Kidney epithelial cell (primary cell): ENCODE measurements at places on chromosomes 11 and 22.
A peak's percentile ranks its signal among the peaks of the same experiment; 100 is the strongest.

DNA sequence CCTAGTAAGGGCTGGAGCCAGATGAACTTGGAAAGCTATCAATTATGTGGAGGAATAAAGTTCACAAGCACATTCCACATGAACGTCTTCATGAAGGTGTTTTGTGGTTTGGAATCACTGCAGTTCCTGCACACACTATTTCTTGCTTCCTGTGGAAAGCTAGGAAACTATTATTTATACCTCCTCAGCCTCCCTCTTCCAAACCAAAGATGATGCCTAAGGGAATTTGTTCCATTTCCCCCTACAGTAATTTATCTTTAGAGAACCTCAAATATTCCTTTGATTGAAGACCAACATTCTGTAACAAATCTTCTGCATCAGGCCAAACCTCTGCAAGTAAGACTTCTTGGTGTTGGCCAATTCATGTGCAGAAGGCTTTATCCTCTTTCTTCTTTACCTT is 115.8 kb upstream of the ARHGAP20 start:
- DNase-seq = no peak

DNA sequence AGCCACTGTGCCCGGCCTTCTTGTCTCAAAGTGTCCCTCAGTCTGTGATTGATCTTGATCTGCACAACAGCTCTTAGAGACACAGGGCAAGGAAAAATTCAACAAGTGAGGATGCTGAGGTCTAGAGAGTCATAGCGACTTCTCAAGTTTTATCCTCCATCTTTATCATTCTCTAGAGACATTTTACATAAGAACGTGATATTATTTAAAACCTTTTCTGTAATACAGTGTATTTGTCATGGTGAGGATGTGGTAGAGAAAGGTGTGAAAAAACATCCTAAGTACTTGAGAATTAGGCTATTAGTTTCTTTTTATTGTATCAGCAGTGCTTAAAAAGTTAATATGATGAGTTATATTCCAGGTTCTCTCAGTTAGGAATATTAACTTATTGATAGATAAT is 50.2 kb downstream of the EMSY start:
- no peak for DNase-seq

DNA sequence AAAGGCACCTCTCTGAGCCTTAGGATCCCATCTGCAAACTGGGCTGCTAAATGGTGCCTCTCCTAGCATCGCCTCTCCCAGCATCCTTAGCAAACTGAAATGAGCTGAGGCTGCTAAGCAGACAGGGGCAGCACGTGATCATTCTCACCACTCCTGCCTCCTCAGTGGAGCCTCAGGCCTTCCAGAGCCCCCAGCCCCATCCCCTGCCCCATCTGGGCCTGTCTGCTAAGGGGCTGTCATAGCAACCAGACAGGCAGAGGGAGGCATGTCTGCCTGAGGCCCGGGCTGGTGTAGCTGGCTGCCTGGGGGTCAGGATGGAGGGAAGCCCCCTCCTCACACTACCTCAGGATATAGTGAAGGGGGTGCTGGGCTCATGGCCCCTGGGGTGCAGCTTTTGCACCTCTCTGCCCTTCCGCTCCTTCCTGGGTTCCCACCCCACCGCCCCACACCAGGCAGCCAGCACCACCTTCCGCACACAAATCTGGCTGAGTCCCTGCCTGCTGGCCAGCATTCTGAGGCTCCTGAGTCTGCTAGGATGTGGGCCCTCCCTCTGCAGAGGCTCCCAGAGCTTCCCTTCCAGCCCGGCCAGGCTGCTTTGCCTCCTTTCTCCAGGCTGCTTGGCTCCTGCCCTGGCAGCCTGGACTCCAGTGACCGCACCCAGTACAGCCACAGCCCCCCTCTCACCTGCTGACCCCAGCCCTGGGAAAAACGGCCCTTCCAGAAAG is 47.5 kb upstream of the TTLL12 start:
- DNase-seq = no peak

GRCh38 chr11:1358286-1358685 is 31.4 kb upstream of the BRSK2 start:
- DNase-seq = no peak

- DNase-seq = peak; percentile 57
Measured at GRCh38 chr11:108008656-108009496, at the start of gene CUL5. TSS of gene CUL5 (plus strand) at chr11:108008898. CDS start at chr11:108009349, 451 bp downstream.

GRCh38 chr11:71140206-71140919 is 112.0 kb downstream of the SHANK2 start:
- no peak for DNase-seq

DNA sequence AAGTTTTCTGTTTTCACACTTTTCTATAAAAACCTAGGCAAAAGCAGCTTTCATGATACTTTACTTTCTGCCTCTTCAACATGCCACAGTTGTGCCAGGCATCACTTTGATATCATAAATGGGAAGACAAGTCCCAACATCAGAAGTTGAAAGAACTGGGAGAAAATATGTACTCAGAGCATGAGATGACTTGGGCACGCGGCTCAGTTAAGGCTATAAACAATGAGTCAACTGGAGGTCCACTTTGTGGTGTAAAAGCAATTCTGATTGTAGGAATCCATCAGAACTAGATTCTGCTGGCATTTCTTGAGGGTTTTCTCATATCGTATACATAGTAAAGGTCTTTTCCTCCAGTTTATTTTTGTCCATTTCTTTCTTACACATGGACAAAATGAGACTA is 109.7 kb upstream of the USP47 start:
- DNase-seq = no peak

- DNase-seq = peak; percentile 99
Measured at GRCh38 chr11:13126430-13126829, 117.3 kb downstream of the RASSF10 start.

GRCh38 chr11:58659910-58660570 is 37.6 kb downstream of the CNTF start:
- DNase-seq = no peak

GRCh38 chr11:108965306-108966001 is 300.6 kb downstream of the DDX10 start:
- no peak for DNase-seq

GRCh38 chr22:19912271-19912999 is 29.1 kb upstream of the COMT start:
- no peak for DNase-seq

GRCh38 chr11:10294290-10294953 is 403 bp upstream of the SBF2 start:
- DNase-seq = no peak

GRCh38 chr11:131488238-131488637 is 117.8 kb downstream of the NTM start:
- DNase-seq = no peak

- no peak for DNase-seq
Measured at GRCh38 chr11:83611600-83611999, 325.4 kb upstream of the CCDC90B start.

- DNase-seq = no peak
Measured at GRCh38 chr22:19679522-19680101, 34.7 kb upstream of the SEPTIN5 start.

DNA sequence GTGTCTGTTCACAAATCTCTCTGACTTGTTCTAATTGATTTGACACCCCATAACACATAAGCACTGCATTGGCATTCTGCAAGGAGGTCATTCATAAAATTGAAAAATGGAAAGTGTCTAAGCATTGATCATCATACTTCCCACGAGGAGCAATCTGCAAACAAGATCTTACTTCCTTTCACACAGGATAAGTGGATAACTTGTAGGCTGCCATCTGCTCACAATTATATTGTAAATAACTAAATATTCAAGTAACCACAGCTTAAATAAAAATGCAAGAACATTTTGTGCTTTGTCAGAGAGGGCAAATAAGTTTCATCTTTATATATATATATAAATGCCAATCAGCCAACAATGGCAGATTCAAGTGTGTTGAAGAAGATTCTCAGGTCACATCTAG is 264.8 kb upstream of the ZC3H12C start:
- DNase-seq = no peak

DNA sequence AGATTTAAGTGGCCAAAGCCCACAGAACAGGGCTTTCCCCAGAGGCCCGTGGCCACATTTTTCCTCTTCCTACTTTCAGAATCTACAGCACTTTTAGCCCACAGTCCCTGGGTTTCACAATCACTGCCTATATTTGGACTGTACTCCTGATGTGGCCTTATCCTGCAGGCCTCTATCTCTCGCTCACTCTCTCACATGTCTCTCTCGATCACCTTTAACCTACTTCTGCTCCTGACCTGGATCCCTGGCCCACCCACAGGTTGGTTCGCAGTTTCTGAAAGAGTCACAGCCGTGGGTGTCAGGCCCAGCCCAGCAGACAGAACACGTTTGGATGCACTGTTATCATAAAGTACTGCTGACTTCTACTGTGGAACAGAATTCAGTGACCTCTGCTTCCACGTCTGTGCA is 55.5 kb downstream of the LARGE1 start:
- DNase-seq = no peak

GRCh38 chr11:110858547-110858921 is 146.3 kb upstream of the ARHGAP20 start:
- no peak for DNase-seq

DNA sequence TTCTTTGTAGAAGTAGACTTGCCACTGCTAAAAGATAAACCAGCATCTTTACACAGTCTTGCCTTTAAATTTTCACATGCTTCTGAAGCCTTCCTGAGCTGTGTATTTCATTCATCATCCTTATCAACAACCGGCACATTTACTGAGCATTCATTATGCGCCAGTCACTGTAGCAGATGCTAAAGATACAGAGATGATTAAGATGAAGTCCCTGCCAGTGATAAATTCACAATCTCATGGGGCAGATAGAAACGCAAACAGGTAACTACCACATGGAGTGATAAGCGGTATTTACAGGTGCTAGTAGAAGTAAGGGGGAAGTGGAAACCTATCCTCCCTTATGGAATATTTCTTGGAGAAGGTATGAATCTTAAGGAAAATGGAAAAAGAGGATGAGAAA is 67.2 kb downstream of the PRCP start:
- no peak for DNase-seq

- no peak for DNase-seq
Measured at GRCh38 chr11:111641339-111642015, 39.2 kb downstream of the SIK2 start.

- DNase-seq = no peak
Measured at GRCh38 chr11:81886406-81887075, 847.1 kb downstream of the FAM181B start.

- DNase-seq = no peak
Measured at GRCh38 chr22:26892166-26893041, 235.0 kb downstream of the MIAT start.

GRCh38 chr11:34201129-34201528 is 95.7 kb downstream of the NAT10 start:
- DNase-seq = no peak

GRCh38 chr11:121152764-121153163 is 51.7 kb downstream of the TECTA start:
- no peak for DNase-seq

DNA sequence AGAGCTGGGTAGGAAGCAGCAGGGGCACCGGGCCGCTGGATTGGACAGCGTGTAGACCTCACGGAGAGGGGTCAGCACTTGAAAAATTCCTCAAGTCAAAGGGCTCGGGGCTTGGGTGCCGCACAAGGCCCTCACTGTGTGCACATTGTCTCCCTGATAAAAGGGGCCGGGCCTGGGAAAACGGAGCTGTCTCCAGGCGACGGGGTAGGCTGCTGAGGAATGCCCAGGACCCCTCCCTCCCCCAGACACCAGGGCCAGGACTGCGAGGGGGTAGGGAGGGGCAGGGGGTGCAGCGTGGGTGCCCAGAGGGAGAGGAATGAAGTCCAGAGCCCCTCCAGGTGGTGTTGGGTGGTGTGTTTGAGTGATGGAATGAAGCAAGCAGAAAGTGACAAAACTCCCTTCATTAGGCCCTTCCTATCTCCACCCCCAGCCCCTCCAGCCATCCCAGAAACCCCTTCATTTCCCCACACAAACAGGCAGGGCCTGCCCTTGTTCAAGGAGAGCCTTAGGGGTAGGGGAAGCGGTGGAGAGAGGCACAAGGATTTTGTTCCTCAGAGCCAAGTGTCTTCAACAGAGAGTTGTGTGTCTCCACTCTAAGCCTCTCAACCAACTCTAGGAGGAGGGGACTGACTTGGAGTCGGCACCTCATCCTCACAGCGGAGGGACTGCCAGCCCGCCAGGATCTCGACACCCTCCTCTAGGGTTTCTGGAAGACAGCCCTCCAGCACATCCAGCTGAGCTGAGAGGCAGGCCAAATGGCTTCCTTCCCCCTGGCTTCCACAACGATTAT is 63.9 kb downstream of the SYN3 start:
- DNase-seq = no peak

DNA sequence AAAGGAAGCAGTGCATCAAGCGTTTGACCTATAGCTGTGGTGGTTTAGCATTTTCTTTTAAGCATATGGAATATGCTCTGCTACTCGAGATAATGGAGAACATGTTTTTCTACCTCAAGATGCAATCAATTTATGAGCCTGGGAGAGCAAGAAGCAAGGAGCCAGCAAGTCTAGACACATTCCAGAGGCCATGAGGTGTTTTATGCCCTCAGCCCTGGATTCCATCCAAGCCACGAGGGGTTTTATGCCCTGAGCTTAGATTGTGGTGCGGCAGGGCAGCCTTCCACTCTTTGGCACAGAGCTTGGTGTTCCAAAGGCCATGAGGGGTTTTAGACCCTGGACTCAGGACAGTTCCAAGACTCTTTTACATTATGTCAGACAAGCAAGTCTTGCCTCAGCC is 11.7 kb upstream of the DNAJB13 start:
- no peak for DNase-seq

DNA sequence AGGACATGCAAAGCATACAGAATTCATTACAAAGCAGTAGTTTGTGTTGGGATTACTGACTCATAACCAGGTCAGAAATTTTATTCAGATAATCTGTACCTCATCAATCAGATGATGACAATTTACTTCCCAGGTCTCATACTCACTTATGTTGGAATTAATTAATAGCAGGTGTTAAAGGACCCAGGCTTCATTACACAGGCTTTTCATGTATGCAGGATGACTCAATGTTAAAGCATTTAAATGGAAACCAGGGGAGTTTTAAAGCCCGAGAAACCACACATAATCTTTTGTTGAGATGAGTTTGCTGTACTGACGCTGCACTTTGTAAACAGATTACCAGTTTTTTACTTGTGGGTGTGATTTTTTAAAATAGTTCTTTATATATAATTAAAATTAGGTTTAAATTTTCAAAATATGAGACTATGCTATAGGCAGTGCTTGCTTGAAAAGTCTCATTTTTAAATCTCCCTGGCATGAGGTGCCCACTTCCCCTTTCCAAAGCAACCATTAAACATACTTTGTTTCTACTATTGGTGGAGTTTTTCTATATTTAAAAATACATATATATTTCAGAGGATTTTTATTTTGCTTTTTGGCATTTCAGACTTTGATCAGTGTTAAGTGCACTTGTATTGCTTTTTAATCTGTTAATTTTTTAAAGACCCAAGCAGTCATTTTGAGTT is 41.0 kb downstream of the CEP57 start:
- peak; percentile 71 for DNase-seq

DNA sequence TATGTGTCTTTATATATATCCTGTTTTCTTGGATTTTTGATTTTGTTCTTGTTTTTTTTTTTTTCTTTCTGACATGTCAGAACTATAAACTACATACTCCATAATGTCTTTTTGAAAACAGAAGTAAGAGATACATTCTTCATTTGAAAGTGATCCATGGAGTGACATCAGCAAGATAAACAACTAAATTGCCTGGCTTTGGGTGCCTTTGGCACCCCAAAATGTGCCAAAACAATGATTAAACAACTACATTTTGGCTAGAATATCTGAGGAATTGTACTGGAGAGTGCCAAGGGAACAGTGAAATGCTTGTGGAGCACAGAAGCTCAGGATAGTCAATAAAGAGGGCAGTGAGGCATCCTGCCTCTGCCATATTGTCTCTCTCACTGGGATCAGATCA is 766.1 kb upstream of the ANO3 start:
- DNase-seq = no peak
